ENCODE measurements at places on chromosomes 7 and 10.
A peak's percentile ranks its signal among the peaks of the same experiment; 100 is the strongest.

- peak; percentile 69 for DNase-seq
Measured at GRCh38 chr7:144824360-144824759, 11.5 kb downstream of the TPK1 start.

GRCh38 chr7:142355328-142355727 lies 97.5 kb upstream of the PRSS58 start:
- DNase-seq = peak; percentile 24

GRCh38 chr7:158077151-158077840 lies 510.3 kb downstream of the PTPRN2 start:
- no peak for DNase-seq

GRCh38 chr10:122164815-122165483 lies 106.1 kb upstream of the BTBD16 start:
- DNase-seq = peak; percentile 65

- DNase-seq = peak; percentile 10
Measured at GRCh38 chr10:55098452-55098851, 297.4 kb upstream of the PCDH15 start.

GRCh38 chr7:132270517-132270916 lies 305.8 kb downstream of the PLXNA4 start:
- DNase-seq = no peak

GRCh38 chr10:98029149-98030092 lies 1.0 kb downstream of the CRTAC1 start:
- peak; percentile 49 for DNase-seq
